ENCODE measurements at places on chromosomes 2 and 18.

- no peak for DNase-seq
Observed at GRCh38 chr18:66534110-66534509, 69.8 kb downstream of the CDH19 start.

- DNase-seq, result no peak
Observed at GRCh38 chr18:47628240-47628781, 302.1 kb downstream of the SMAD2 start.

DNA sequence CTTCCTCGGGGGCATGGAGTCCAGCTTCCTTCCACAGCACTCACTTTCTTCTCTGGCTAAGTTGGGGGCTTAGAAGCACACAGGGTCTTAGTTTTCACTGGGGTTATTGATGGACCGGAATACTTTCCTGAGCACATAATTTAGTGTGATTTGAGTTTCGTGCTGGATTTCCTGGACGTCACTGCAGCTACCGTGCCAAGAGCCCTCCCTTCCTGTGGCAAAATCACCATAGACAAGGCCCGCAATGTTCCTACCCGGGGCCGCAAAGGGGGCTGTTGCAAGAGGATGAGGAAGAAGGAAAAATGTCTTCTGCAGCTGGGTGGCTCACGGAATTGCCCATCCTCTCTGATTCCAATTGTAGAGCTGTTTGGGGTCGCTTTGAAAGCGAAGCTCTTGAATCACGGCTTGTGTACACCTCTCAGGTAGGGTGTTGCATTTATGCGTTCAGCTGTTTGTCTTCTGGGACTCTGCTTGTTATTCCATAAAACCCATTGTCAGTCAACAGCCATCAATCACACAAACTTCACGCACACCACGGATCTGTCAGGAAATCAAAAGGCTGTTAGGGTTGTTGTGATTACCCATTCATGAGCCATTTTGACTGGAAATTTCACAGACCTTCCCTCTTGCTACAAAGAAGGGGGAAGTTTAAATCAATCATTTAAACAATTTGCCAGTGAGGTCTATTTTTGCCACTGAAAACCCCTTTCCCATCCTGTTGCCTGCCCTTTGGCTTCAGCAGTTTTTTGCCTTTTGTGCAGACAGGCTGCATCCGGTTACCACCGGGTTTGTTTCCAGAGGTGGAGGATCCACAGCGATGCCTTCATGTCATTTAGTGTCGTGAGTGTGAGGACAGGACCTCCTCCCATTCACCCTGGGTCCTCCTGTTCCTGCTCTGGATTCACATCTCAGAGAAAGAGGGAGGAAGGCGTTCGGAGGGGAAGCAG is 36.0 kb downstream of the SMIM21 start:
- DNase-seq, result no peak

DNA sequence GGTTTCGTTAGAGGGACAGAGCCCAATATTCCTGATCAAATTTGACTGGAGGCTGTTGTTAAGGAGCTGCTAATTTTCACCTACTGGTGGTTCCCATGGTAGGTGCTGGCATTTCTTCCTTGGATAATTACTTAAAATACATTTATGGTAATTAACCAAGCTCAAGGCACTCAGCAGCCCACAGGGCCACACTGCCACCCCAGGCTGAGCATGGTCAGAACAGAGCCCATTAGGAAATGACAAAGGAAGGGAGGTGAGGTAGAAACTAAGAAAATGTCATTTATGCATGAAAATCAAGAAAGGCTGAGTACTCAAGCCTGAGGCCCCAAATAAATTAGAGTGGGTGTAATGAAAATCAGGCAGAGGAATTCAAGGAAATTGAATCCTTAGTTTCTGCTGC is 510.2 kb upstream of the GYPC start:
- no peak for DNase-seq

DNA sequence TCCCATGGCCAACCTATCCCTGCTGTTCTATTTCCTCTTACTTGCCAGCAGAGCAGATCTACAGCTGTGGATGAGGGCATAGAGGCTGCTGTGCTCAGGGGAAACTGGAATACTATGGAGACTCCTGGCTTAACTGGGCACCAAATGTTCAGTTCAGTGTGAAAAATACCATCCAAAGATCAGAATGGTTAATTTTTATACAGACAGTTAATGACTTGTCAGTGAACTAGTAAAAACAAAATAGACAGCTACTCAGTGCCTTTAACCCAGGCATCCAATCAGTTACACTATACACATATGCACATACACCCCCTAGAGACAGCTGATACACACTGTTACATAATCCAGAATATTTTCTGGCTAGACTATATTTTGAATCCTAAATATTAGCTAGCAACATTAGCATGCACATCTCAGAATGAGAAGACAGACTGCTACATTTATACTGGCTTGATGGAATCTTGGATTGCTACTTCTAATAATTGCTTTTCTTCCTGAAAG is 59.1 kb upstream of the WIPF1 start:
- no peak for DNase-seq

DNA sequence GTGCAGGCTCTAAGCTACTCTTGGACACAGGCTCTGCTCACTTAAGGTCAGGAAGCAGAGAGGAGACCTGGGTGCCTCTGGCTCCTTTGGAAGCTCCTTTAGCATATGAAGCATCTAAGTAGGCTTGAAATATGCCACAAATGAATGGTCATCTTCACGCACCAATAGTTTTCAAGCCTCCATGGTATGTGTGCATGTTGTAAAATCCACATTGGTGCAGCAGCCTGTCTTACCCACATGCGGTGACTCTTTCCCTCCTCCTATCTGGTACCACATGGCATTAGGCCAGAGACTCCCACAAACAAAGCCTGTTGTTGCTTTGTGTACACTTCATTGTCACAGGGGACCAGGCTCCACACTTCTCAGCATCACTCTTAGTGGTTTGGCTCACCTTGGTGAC is 442.2 kb upstream of the RAB12 start:
- no peak for DNase-seq

All from stimulated activated effector memory CD8-positive, alpha-beta T cell treated with anti-CD3 and anti-CD28 coated beads, Interleukin-12 subunit alpha, Interleukin-12 subunit beta, amount 100 ng/mL, for 72 hours (primary cell).